Activated CD4-positive, alpha-beta T cell treated with anti-CD3 and anti-CD28 coated beads for 36 hours (primary cell): ENCODE measurements at places on chromosomes 7 and 10. TPM values are rescaled to one million over a fixed set of nuclear protein-coding genes. Genes with fewer than 3 reads are reported as not detected.
A peak's percentile ranks its signal among the peaks of the same experiment; 100 is the strongest.

The ITPRID1 gene
- not detected for total RNA-seq

The RPEL1 gene
- total RNA-seq = not detected

The SERPINE1 gene
- 0.05 TPM for total RNA-seq

The CAMK2B gene
- total RNA-seq = 1.1 TPM

The LRRC4 gene
- 0.50 TPM for total RNA-seq

The NKX2-3 gene
- total RNA-seq = not detected

The ANKRD2 gene
- not detected for total RNA-seq

The FBXL15 gene
- total RNA-seq = 11.9 TPM

The STRIP2 gene
- 41.3 TPM for total RNA-seq

The ANKRD61 gene
- total RNA-seq = 0.32 TPM

The PTPRN2 gene
- total RNA-seq = 0.51 TPM

The PDK4 gene
- total RNA-seq = not detected

The IPMK gene
- 8.1 TPM for total RNA-seq

The PIK3CG gene
- total RNA-seq = 14.3 TPM

DNA sequence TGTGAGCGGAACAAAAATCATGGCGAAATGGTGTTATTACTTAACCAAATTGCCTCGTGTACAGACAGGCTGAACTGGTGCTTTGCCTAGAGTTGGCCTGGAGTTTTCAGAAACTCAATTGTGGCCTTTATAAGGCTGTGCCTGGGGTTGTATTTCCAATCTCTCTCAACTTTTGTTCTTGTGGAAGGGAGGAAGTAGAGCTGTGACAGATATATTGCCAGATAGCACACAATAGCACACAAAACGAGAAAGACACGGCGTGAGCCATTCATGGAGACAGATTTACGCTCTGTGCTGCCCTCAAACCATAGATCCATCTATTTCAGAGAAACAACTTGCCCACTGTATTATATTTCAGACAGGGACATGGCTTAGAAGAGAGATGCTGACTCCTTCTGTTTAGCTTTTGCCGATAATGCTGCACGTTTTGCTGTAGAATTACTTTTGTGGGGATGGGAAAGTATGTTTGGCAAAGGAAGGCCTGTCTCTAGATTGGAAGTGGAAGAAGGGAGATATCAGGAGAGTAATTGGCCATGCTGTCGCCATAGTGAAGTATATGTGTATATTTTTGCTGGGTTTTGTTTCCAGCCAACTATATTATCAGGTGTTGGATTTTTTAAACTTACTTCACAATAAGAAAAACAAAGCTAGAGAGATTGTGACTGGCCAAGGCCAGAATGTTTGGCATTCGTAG, 80.4 kb downstream of the AUTS2 start:
- H3K27ac ChIP-seq = no peak overlapping the region
- no peak for DNase-seq
- no peaks in the 10 kb centered on the region for H3K4me1 ChIP-seq
- no peaks in the 10 kb centered on the region for H3K27me3 ChIP-seq

- no peak overlapping the region for H3K4me3 ChIP-seq
- no peaks in the 10 kb centered on the region for H3K4me1 ChIP-seq
- H3K27ac ChIP-seq = no peak overlapping the region
- no peaks in the 10 kb centered on the region for H3K27me3 ChIP-seq
- DNase-seq = no peak
- H3K36me3 ChIP-seq = no peaks in the 10 kb centered on the region
Measured at GRCh38 chr10:65964205-65964604, 961.6 kb upstream of the LRRTM3 start.

- H3K4me1 ChIP-seq = no peaks in the 10 kb centered on the region
- no peak for DNase-seq
- no peak overlapping the region for H3K4me3 ChIP-seq
- H3K36me3 ChIP-seq = no peaks in the 10 kb centered on the region
- H3K27ac ChIP-seq = no peak overlapping the region
Measured at GRCh38 chr7:155064186-155064585, 5.9 kb upstream of the HTR5A start.

DNA sequence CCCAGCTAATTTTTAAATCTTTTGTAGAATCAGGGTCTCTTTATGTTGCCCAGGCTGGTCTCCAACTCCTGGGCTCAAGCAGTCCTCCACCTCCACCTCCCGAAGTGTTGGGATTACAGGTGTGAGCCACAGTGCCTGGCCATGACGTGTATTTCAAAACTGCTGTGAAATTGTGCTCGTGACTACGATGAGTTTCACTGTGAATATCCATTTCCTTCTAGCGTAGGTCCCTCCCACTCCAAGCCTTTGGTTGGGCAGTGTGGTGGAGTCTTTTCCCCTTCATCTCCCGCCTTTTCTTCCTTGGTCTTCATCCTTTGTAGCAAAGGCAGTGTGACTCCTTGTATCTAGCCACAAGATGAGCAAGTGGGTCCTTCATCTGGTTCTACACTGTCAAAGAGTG, 56.2 kb downstream of the CUL1 start:
- H3K4me3 ChIP-seq = no peak overlapping the region
- peak overlapping the region; percentile 13 for H3K27ac ChIP-seq
- no peak for DNase-seq
- H3K36me3 ChIP-seq = peaks cover 37% of the 10 kb centered on the region
- H3K27me3 ChIP-seq = no peaks in the 10 kb centered on the region
- H3K4me1 ChIP-seq = peaks cover 14% of the 10 kb centered on the region

GRCh38 chr7:130400120-130400572, 19.9 kb downstream of the CPA1 start:
- peaks cover 24% of the 10 kb centered on the region for H3K36me3 ChIP-seq
- H3K27ac ChIP-seq = no peak overlapping the region
- H3K4me1 ChIP-seq = peaks cover 5% of the 10 kb centered on the region
- H3K27me3 ChIP-seq = no peaks in the 10 kb centered on the region
- DNase-seq = no peak

DNA sequence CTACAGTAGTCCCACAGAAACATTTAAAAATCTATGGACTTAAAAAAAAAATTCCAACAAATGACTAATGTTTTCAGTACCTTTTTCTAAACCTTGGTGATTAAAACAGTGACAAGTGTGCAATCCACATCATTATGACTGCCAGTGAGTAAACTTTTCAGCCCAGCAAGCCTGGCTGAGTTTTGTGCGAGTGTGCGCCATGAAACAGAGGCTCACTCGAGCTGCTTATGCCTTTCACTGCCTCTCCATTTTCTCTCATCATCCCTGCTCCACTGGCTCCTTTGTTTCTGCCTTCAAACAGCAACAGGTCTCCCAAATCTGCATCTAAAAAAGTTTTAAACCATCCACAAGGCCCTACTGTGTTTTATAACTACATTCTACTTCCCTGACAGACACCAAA, 105.8 kb downstream of the USP6NL start:
- H3K27ac ChIP-seq = peak overlapping the region; percentile 44
- no peaks in the 10 kb centered on the region for H3K36me3 ChIP-seq
- H3K27me3 ChIP-seq = no peaks in the 10 kb centered on the region

DNA sequence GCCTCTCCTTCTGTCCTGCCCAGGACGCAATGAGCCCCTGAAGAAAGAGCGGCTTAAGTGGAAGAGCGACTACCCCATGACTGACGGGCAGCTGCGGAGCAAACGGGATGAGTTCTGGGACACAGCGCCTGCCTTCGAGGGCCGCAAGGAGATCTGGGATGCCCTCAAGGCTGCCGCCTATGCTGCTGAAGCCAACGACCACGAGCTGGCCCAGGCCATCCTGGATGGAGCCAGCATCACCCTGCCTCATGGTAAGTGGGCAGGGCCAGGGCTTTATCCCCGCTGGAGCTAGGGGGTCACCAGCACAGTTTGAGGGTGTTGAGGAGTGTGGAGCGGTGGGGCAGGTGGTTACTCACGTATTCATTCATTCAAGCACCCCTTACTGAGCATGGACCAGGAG, 4.7 kb upstream of the ANKRD2 start:
- H3K4me3 ChIP-seq = no peak overlapping the region
- H3K4me1 ChIP-seq = peaks cover 5% of the 10 kb centered on the region
- no peaks in the 10 kb centered on the region for H3K27me3 ChIP-seq
- H3K36me3 ChIP-seq = no peaks in the 10 kb centered on the region
- H3K27ac ChIP-seq = no peak overlapping the region

DNA sequence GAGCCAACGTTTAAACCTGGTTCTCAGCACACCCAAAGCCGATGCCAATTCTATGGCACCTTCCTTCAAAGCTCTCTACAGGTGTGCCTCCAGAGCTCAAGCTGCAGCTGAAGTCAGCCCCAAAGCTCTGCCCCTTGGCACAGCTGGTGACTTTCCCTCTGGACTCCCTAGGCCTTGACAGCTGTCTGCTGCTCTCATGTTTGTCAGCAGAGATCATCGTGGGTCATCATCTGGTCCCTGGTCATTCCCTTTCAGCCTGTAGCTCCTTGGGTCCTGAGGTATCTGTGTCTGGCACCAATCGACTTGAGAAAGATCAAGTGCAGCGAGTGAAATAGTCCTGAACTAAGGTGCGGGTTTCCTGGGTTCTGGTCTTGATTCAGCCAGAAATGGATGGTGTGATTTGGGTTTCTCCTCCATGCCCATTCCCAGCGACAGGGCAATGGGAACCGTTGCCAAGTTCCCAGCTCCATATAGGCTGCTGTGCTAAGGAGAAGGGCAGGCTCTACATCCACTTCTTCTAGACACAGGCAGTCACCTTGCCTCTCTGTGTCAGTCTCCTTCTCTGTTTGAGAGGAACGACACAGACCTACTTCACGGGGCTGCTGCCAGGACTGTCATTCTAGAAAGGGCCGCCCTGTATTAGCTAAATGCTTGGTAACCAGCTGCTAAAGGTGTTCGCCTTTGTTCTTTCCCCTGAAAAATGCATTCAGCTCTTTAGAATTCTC, 3.6 kb downstream of the PKD1L1 start:
- DNase-seq = no peak
- no peaks in the 10 kb centered on the region for H3K4me1 ChIP-seq
- H3K36me3 ChIP-seq = no peaks in the 10 kb centered on the region
- no peaks in the 10 kb centered on the region for H3K27me3 ChIP-seq
- H3K27ac ChIP-seq = no peak overlapping the region

- H3K27ac ChIP-seq = no peak overlapping the region
- peak; percentile 66 for DNase-seq
- peaks cover 29% of the 10 kb centered on the region for H3K27me3 ChIP-seq
- no peaks in the 10 kb centered on the region for H3K36me3 ChIP-seq
- H3K4me1 ChIP-seq = no peaks in the 10 kb centered on the region
Measured at GRCh38 chr7:128352153-128352537, 8.4 kb upstream of the RBM28 start.

DNA sequence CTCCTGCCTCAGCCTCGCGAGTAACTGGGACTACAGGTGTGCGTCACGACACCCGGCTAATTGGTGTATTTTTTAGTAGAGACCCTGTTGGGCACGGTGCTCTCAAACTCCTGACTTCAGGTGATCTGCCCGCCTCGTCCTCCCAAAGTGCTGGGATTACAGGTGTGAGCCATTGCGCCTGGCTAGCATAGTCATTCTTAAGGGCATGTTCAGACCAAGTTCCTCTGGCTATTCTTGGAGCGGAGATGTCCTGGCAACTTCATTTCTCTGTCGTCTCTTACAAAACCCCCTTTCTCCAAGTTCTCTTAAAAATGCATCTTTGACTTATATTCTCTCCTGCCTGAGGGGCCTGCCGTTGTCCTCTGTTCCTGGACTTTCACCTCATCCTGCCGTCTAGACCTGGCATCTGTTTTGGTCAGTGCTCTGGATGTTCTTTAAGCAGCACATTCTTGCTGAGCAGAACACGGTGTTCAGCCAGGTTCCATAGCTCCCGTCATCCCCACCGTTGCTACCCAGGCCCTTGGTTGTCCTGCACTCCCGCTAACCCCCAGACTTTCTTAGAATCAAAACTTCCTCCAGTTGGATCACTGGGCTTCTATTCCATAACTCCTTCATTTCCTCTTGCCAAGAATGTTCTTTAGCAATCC, 509.9 kb upstream of the GALNT17 start:
- no peak overlapping the region for H3K27ac ChIP-seq
- H3K36me3 ChIP-seq = no peaks in the 10 kb centered on the region
- no peak overlapping the region for H3K4me3 ChIP-seq
- H3K27me3 ChIP-seq = peaks cover 2% of the 10 kb centered on the region

GRCh38 chr10:14995964-14996565, 36.9 kb downstream of the MEIG1 start:
- H3K27me3 ChIP-seq = peaks cover 1% of the 10 kb centered on the region
- H3K4me3 ChIP-seq = no peak overlapping the region
- peaks cover 9% of the 10 kb centered on the region for H3K4me1 ChIP-seq
- no peak for DNase-seq
- H3K27ac ChIP-seq = no peak overlapping the region

GRCh38 chr7:149496642-149497391, 792 bp downstream of the ZNF746 start:
- peak overlapping the region; percentile 93 for H3K4me3 ChIP-seq
- H3K4me1 ChIP-seq = peaks cover 31% of the 10 kb centered on the region
- peak overlapping the region; percentile 91 for H3K27ac ChIP-seq
- H3K36me3 ChIP-seq = peaks cover 31% of the 10 kb centered on the region
- H3K27me3 ChIP-seq = no peaks in the 10 kb centered on the region

DNA sequence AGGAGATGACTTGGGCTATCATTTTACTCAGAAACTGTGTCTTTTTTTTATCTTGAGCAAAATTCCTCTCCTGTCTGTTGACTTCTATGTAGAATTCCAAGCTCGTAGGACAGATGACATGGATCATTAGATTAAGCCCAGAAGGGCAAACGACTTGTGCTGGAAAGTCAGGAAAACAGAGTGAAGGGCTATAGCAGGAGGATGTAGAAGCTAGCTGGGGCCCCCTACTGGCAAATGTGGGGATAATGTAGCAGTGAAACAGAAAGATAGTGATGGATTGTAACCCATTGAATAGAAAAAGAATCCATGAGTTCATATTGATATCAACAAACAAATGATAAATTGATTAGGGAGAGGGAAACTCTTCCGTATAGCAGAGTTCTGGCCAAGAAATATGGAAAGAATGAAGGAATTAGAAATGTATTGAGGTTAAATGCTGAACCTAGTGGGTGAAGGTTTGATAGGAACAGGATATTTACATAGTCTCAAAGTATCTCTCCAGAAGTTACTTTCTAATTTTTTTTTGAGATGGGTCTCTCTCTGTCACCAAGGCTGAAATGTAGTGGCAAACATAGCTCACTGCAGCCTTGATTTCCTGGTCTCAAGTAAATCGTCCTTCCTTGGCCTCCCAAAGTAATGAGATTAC, 103.6 kb downstream of the LYZL1 start:
- H3K4me1 ChIP-seq = no peaks in the 10 kb centered on the region
- H3K27me3 ChIP-seq = peaks cover 2% of the 10 kb centered on the region
- no peak overlapping the region for H3K4me3 ChIP-seq
- DNase-seq = peak; percentile 60
- H3K27ac ChIP-seq = no peak overlapping the region

- H3K27me3 ChIP-seq = peaks cover 2% of the 10 kb centered on the region
- no peak overlapping the region for H3K4me3 ChIP-seq
- no peak for DNase-seq
- H3K27ac ChIP-seq = no peak overlapping the region
Measured at GRCh38 chr10:94197241-94197640, 165.5 kb downstream of the NOC3L start.

GRCh38 chr10:61406242-61406641, 46.9 kb downstream of the TMEM26 start:
- peaks cover 1% of the 10 kb centered on the region for H3K27me3 ChIP-seq
- H3K4me3 ChIP-seq = no peak overlapping the region
- DNase-seq = no peak
- H3K27ac ChIP-seq = no peak overlapping the region
